ENCODE measurements at places on chromosomes 7 and 10. TPM values are rescaled to one million over a fixed set of nuclear protein-coding genes. Genes with fewer than 3 reads are reported as not detected.

GRCh38 chr10:79292891-79293746 lies 54.1 kb upstream of the PPIF start:
- peaks cover 99% of the 10 kb centered on the region for H3K36me3 ChIP-seq
- peak overlapping the region; percentile 83 for H3K27ac ChIP-seq
- H3K4me3 ChIP-seq, result no peak overlapping the region
- H3K27me3 ChIP-seq, result no peaks in the 10 kb centered on the region
- H3K4me1 ChIP-seq, result peaks cover 76% of the 10 kb centered on the region
- DNase-seq, result no peak

SLC39A12 gene
- total RNA-seq, result not detected

- no peaks in the 10 kb centered on the region for H3K36me3 ChIP-seq
- peak; percentile 27 for DNase-seq
- no peaks in the 10 kb centered on the region for H3K27me3 ChIP-seq
- H3K4me3 ChIP-seq, result peak overlapping the region; percentile 28
- no peaks in the 10 kb centered on the region for H3K4me1 ChIP-seq
Measured at GRCh38 chr7:33814936-33815335, 90.4 kb upstream of the BMPER start.

GRCh38 chr7:13593854-13594253 lies 395.6 kb downstream of the ETV1 start:
- H3K4me3 ChIP-seq, result no peak overlapping the region
- no peaks in the 10 kb centered on the region for H3K27me3 ChIP-seq
- no peaks in the 10 kb centered on the region for H3K4me1 ChIP-seq
- H3K36me3 ChIP-seq, result no peaks in the 10 kb centered on the region
- H3K27ac ChIP-seq, result no peak overlapping the region

DNA sequence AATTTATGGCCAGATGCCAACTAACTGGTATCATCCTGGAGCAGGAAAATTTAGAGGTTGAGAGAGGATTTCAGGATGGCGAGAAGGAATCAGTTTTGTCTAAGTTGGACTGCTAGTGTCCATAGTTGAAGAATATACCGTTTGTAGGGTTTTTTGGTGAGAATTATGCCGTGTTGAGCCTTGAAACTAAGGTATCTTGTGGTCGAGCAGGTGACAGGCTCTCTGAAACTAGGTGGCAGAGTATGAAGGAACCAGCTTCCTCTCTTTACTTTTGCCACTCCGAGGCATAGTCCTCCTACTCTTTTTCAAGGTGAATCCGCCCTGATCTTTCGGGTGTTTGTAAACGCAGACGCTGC lies 9.7 kb downstream of the MDFIC start:
- H3K36me3 ChIP-seq, result no peaks in the 10 kb centered on the region
- H3K27ac ChIP-seq, result no peak overlapping the region
- no peaks in the 10 kb centered on the region for H3K4me1 ChIP-seq
- no peak for DNase-seq

GRCh38 chr7:31850601-31851000 lies 163.6 kb downstream of the PPP1R17 start:
- no peaks in the 10 kb centered on the region for H3K27me3 ChIP-seq
- no peak overlapping the region for H3K27ac ChIP-seq
- H3K4me1 ChIP-seq, result no peaks in the 10 kb centered on the region
- no peak overlapping the region for H3K4me3 ChIP-seq
- H3K36me3 ChIP-seq, result no peaks in the 10 kb centered on the region
- no peak for DNase-seq

DNA sequence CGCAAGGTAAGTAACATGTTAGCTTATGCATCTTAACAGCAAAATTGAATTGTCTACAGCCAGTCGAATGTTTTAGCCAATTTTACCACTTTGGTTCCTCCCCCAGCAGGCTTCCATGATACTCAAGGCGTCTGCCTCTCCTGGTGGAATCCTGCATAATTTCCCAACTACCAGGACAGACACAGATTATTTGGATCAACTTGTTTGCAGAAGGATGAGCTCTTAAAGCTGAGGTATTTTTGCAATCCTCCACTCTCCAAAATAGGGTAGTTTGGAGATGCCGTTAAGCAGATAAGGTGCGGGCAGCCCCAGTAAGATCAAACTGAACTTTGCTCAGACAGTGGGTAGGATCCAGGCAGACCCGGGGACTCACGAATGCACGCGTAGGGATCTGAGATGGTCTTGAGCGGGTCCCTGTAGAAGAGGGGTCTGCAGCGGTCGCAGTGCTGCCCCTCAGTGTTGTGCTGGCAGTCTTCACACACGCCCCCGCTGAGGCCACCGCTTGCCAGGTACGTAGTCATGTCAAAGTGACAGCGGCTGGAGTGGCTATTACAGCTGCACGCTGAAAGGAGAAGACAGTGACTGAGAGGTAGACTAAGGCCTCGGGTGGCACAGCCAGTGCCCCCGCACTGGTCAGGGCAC lies 27.4 kb downstream of the LAMB4 start:
- no peaks in the 10 kb centered on the region for H3K27me3 ChIP-seq
- DNase-seq, result no peak
- no peaks in the 10 kb centered on the region for H3K36me3 ChIP-seq
- no peak overlapping the region for H3K4me3 ChIP-seq

DNA sequence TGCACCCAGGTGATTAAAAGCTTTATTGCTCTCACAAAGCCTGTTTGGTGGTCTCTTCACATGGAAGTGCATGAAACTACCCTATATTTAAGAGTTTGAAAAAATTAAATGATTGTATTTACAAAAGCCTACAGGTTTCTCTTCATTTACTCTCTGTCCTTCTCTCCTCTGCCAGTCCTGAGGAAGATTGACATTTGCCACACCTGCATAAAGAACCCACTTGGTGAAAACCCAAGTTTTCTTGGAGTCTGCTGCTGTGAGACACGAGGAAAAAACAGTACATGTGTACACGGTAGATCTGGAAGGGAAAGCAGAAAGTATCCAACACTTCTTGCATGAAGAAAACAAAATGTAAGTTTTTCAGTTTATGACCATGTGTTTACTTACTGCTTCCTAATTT lies 994.4 kb upstream of the POT1 start:
- DNase-seq, result no peak
- H3K36me3 ChIP-seq, result no peaks in the 10 kb centered on the region

ACTR1A gene
- 75.9 TPM for total RNA-seq

- H3K4me1 ChIP-seq, result no peaks in the 10 kb centered on the region
- DNase-seq, result no peak
- H3K36me3 ChIP-seq, result peaks cover 11% of the 10 kb centered on the region
- no peaks in the 10 kb centered on the region for H3K27me3 ChIP-seq
Measured at GRCh38 chr10:67925449-67926005, 41.1 kb downstream of the SIRT1 start.

C10orf95 gene
- total RNA-seq, result not detected

- H3K27ac ChIP-seq, result no peak overlapping the region
- no peak overlapping the region for H3K4me3 ChIP-seq
- no peaks in the 10 kb centered on the region for H3K36me3 ChIP-seq
- H3K4me1 ChIP-seq, result no peaks in the 10 kb centered on the region
Measured at GRCh38 chr10:106592396-106592795, 572.1 kb downstream of the SORCS1 start.

- H3K4me1 ChIP-seq, result peaks cover 12% of the 10 kb centered on the region
- H3K27ac ChIP-seq, result no peak overlapping the region
- H3K27me3 ChIP-seq, result no peaks in the 10 kb centered on the region
- H3K4me3 ChIP-seq, result no peak overlapping the region
Measured at GRCh38 chr7:154096-154799, 38.1 kb upstream of the FAM20C start.

DNA sequence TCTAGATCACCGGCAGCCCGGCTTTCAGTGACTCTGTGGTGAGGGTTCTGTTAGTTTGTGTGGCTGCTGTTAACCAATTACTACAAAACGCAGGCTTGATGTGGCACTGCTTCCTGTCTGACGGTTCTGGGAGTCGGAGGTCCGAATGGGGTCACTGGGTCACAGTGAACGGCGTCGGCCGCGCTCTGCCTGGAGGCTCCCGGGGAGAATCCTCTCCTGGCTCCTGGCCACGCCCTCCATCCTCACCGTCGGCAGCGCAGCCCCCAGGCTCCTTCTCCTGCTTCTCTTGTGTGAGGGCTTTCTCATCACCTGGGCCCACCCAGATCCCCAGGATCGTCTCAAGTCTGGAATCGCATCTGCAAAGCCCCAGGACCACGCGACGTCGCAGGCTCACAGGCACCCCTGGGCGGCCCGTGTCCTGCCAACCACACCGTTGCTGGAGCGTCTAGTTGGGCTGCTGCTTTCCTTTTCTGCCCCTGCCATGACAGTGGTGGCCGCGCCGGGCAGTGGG lies 31.8 kb upstream of the NKX6-2 start:
- no peaks in the 10 kb centered on the region for H3K27me3 ChIP-seq
- H3K27ac ChIP-seq, result no peak overlapping the region
- H3K36me3 ChIP-seq, result no peaks in the 10 kb centered on the region
- DNase-seq, result no peak
- no peaks in the 10 kb centered on the region for H3K4me1 ChIP-seq

SPACDR gene
- total RNA-seq, result not detected

DNA sequence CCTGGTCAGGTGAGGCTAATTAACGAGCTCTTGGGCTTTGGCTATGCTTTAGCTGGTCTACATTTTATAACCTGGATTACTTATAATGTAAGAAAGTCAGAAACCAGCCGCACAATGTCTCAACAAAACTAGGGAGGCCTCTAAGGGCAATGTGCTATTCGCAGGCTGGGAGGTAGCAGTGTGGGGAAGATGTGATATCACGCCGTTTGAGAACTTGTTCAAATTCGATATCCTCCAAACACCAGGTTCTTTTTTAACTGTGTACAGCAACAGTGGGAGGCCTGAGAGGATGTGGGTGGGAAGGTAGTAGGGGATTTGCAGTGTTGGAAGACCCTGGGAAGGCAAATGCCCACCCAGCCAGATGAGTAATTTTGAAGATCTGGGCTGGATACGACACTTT lies 184.5 kb downstream of the JAZF1 start:
- no peak for DNase-seq
- H3K27me3 ChIP-seq, result no peaks in the 10 kb centered on the region
- H3K4me3 ChIP-seq, result no peak overlapping the region
- H3K27ac ChIP-seq, result no peak overlapping the region

DNA sequence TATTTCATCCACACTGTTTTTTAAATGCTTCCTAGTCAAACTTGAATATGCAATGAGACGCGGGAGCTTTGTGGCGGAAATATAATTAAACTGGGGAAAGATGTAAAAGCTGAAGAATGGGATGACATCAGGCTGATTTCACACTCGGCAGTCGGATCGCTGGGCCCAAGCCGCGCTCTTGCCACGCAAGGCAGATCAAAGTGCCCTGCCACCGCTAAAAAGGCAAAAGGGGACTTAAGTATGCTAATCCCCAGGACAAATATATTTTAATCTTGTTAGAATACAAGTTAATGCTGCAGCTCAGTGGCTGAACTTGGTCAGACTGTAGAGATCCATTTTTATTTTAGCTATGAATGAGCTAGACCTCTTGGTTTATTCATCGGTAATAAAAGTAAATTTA lies 13.8 kb downstream of the EN2 start:
- H3K36me3 ChIP-seq, result no peaks in the 10 kb centered on the region
- H3K27me3 ChIP-seq, result peaks cover 100% of the 10 kb centered on the region
- DNase-seq, result no peak
- no peak overlapping the region for H3K27ac ChIP-seq
- peaks cover 21% of the 10 kb centered on the region for H3K4me1 ChIP-seq
- no peak overlapping the region for H3K4me3 ChIP-seq

DNA sequence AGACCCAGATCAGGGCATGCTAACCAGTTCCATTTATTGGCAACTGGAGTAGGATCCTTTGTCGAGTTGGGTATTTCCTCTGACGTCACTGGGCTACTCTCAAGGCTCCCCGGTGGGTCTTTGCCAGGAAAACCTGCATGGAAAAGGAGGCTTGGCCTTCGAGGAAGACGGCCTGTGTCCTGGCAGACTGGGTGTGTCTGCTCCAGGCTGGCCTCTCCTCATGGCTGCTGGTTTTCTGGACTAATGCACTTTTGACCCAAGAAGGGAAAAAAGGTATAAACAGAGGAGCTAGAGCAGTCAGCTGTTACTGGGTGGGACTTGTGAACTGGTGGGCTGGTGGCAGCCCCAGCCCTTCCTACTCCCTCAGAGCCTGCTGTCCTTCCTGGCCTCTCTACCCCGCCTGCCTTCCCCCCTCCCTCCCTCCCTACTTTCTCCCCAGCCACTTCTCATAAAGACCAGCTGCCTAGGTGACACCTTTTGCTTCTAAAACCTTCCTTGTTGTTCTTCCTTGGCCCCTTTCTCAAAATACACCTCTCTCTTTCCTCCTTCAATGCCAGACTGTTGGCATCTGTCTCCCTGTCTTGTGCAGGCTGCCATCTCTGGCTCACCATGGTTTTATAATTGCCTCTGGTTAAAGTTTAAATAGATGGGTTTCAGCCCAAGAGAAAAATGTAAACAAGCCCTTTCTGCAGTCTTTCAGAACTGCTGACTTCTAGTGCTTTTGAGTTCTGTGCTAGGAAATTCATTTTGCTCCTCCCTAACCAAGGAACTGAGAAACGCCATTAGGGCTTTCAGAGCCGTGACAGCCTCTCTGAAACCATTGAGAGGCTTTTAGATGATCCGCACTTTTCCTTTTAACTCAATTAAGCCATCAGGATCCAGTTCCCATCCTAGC lies 101.8 kb upstream of the MKLN1 start:
- H3K4me3 ChIP-seq, result no peak overlapping the region
- H3K27me3 ChIP-seq, result no peaks in the 10 kb centered on the region
- peaks cover 6% of the 10 kb centered on the region for H3K4me1 ChIP-seq
- peak overlapping the region; percentile 59 for H3K27ac ChIP-seq
- H3K36me3 ChIP-seq, result no peaks in the 10 kb centered on the region
